Left renal pelvis (tissue), 4 donors: ENCODE measurements at places on chromosomes 2 and 18. TPM values are rescaled to one million over a fixed set of nuclear protein-coding genes. Genes with fewer than 3 reads are reported as not detected.
A peak's percentile ranks its signal among the peaks of the same experiment; 100 is the strongest.

DNA sequence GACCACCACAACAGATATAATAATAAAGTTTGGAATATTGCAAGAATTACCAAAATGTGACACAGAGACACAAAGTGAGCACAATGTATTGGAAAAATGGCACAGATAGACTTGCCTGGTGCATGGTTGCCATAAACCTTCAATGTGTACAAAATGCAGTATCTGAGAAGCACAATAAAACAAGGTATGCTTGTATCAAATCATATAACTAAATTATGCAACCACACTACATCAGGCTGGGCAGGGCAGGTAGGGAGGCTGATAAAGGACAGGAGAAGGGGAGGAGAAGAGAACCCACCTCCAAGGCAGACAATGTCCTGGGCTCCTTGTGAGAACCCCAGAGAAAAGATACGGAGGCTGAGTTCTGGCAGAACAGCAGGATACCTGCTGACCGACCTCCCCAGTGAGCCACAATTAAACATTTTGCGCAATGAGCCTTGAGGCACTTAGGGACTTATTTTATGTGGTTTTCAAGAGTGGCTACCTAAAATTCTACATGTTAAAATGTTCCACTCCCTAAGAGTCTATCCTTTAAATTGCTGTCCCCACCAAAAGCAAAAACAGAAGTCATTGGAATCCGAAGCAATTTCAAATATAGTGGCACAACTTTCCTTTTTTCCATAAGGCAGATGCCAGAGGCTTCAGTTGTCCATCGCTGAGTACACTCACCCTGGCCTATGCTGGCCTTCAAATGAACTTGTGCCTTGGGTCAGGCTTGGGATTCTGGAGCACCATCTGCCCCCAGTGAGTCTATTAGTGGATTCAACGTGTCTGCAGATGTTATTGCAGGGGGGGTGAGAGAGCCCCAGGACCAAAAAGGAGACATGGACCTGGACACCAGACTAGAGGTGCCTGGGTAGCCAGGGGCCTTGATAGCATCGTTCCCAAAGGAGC lies 16.8 kb downstream of the WDFY1 start:
- no peak for DNase-seq

DNA sequence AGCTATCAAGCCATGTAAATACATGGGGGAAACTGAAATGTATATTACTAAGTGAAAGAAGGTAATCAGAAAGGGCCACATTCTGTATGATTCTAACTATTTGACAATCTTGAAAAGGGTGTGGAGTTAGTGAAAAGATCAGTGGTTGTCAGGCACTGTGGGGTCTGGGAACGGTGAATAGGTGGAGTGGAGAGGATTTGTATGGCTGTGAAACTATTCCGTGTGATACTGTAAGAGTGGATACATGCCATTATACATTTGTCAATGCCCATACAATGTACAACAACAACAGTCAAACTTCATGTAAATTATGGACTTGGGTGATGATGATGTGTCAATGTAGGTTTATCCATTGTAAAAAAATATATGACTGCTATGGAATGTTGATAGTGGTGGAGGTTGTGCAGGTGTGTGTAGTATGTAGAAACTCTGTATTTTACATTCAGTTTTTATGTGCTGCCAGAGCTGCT lies 1116.2 kb downstream of the SUCLG1 start:
- DNase-seq = no peak

DNA sequence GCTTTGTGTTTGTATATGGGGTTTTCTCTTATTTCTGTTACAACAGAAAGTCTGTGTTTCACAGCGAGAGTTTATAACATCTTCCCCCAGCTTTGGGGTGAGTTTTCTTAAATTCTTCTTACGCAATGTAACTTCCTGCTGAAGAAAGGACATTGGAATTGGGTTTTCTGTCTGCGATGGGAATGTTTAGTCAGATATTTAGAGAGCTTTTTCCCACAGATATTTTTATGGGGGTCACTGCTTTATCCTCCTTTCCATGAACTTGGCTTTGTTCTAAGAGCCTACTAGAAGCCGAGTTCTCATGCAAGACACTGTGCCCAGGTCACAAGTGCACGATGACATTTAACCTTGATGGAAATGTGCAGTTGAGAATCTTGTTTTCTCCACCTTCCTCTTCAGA lies 22.1 kb downstream of the B3GNT2 start:
- no peak for DNase-seq

DNA sequence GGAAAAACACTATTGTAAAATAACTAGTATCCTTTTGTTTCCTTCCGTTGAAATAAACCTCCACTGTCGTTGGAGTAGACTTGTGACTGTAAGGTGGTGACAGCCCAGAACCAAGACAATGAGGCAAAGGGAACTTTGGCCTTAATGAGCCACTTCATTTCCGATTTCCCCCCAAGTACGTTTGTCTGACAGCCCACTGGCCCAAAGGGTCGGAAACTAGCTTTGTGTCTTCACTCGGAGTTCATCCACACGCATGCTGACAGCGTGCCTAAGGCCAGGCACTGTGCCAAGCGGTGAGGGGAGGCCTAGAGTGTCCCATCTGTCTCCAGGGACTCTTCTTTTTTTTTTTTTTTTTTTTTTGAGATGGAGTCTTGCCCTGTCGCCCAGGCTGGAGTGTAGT lies 21.0 kb downstream of the HJURP start:
- no peak for DNase-seq

DNA sequence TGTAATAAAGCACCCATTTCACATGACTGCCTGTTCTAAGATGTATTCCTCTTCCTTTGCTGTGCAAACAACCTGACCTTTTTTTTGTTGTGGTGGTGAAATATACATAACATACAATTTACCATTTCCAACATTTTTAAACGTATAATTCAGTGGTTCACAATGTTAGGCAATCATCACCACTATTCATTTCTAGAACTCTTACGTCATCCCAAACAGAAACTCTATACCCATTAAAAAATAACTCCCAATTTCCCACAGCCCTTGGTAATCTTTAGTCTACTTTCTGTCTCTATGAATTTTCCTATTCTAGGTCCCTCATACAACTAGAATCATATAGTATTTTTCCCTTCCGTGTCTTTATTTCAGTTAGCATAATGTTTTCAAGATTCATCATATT lies 36.7 kb downstream of the RND3 start:
- DNase-seq = no peak

DNA sequence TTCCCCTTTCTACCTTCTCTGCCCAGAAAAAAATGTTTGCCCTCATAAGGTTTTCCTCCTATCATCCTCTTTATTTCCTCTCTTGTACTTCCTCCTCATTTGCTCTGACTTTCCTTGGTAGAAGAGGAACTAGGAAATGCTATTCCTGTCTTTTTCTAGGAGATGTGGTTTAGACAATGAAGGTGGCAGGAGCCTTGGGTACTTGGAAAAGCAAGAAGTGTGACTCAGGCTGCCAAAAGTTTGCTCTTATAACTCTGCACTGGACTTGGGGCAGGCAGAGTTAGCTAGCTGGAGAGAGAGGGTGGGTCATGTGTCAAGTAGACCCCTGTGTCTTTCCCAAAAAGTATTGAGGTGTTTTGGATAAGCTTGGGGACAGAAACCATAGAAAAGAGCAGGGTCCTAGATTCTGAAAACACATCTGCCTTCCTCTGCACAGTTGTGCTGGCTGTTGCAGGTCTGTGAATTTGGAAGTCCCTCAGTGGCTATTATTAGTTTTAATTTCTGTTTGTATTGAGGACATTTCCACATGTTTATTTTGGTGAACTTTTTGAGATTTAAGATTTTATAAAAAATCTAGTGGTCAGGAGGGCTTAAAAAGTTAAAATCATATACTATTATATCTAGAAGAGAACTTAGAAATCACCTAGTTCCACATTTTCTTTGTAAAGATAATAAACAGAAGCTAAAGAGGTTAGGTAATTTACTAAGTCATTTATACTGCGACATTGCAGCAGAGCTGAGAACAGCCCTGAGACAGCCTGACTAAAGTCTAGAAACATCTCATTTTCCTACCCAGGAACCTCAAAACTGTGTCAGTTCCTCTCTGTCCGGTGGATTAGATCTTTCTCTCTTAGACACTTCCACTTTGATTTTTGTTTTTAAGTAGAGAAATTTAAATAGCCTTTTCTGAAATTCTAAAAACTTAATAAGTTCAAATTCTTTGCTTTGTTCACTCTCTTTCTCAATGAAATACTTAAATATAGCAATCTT lies 16.0 kb downstream of the INSIG2 start:
- DNase-seq = no peak

DNA sequence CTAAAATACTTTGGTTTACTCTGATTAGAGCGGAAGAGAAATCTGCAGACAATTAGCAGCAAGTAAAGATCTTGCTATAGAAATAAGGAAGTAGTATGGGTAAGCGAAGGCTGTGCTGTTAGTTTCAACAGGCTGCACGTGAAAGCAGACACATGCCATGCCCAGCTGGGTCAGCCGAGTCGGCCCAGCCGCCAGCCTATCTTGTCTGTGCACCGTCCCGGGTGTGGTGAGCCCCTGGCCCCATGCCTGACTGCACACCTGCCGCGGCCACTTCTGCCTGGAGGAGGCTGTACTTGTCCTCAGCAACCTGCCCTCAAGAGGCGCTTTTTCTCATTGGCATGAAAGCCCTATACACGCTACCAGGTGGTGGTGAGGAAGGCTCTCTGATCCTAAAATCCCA lies 185.5 kb downstream of the SEPTIN10 start:
- DNase-seq = no peak

DNA sequence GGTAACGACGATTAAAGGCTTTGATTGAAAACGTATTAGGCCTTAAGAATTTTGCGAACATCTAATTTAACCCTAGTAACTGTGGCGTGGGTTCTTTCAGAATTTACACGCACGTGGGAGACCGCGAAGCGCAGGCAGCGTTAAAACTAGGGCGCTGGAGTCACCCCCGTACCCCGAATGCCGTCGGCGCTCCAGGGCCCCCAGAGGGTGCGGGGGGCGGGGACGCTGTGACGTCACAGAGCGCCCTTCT lies 673 bp upstream of the SMCHD1 start:
- peak; percentile 26 for DNase-seq

- no peak for DNase-seq
Observed at GRCh38 chr2:217451666-217452065, 551.1 kb downstream of the TNS1 start.

Gene SLC4A5
- 1.5 TPM for polyA plus RNA-seq

Gene LIMS4
- polyA plus RNA-seq = 1.5 TPM

Gene SOS1
- polyA plus RNA-seq = 55.4 TPM

Gene DTNB
- 11.8 TPM for polyA plus RNA-seq
